ENCODE measurements at places on chromosomes 5 and 9.
A peak's percentile ranks its signal among the peaks of the same experiment; 100 is the strongest.

- no peak for DNase-seq
Observed at GRCh38 chr9:21961569-21961968, 32.6 kb downstream of the CDKN2A start.

DNA sequence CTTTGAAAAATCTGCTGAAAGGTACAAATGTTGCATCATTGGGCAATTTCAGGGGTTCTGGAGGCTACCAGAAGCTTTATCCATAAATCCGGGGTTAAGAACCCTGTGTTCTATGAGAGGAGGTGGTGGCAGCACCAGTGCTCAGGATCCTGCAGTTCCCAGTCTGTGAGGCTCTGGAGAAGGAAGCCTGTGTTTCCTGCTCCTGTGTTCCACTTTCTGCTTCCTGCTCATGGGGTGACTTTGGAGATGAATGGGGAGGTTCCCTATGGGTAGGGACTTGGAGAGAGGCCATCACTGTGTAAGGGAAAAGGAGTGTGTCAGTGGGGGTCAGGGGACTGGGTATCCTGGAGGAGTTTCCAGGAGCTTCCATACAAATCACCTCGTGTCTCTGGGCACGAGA, 2.3 kb downstream of the CDX1 start:
- DNase-seq: no peak

DNA sequence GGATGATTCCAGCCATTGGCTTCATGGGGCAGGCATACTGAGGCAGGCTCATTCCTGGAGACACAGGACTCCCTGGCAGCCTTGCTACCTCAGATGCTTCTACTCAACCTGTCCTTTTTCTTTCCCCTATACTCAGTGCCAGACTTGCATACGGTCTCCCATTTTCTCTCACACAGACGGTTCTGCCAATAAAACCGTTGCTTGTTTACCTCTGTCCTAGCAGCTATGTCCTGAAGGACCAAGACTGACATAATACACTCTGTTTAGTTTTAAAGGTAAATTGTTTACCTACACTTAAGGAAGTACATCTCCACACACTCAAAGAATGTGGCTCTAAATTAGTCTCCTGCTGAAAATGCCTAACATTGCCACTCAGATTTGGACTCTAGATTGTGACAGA, 151.0 kb upstream of the RFX3 start:
- DNase-seq: no peak

GRCh38 chr9:76530458-76531110, 71.6 kb downstream of the GCNT1 start:
- DNase-seq: no peak

DNA sequence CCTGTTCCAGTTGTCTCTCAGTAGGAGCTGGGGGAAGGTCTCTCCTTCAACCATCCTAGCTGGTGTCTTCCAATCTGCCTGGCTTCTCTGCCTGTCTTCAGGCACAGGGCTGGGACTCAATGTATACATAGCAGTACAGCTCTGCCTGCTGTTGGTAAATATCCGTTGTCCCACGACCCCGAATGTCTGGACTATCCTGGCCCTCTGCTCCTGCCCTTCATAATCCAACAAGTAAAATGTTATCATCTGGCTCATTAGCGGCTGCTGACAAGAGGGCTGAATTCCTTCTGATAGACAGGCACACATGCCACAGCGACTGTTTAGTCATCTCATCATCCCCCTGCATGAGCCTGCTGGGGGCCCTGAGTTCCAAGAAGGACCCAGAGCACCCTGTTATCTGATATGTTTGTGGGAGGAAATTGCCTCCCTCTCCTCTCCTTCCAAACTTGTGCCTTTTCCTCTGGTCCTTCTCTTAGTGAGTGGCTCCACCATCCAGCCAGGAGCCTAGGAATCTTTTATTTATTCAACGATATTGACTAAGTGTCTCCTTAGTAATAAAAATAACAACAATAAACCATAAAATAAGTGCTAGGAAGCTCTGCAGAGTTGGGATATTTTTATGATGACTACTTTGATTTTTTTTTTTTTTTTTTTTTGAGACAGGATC, 29.5 kb upstream of the TGFBR1 start:
- no peak for DNase-seq

- no peak for DNase-seq
Observed at GRCh38 chr5:43432486-43433375, 20.5 kb upstream of the CCL28 start.

GRCh38 chr9:22700171-22700570, 253.5 kb downstream of the DMRTA1 start:
- DNase-seq: no peak

GRCh38 chr9:124815601-124816000, 37.7 kb upstream of the WDR38 start:
- no peak for DNase-seq

DNA sequence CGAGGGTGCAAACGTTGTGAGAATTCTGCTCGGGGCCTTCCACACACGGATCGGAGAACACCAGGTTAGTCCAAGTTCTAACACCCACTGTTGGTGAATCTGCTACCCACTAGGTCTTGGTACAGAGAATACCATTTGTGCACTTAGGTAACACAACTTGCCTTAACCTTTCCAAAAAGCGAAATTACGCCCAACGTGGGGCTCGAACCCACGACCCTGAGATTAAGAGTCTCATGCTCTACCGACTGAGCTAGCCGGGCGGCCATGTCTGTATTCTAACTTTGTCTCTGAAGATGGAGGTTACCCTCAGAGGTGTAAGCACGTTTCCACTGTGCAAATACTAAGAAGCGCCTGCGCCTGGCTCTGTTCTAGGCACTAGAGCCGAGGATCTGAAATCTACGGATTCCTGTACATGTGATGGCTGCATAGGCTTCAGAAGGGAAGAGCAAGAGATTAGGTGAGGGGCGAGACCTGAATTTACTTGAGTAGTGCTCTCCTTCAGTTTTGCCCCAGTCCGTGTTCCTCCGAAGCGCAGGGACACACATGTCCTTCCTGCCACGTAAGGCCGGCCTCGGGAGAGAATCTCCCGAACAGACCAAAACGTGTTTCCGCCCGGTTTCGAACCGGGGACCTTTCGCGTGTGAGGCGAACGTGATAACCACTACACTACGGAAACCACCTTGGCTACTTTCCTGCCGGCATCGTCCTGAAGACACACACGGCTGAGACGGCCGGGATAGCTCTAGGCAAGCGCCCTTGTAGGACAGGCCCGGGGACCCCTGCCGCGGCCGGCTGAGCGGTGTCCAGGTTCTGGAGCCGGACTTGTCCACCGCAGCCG, 1.1 kb upstream of the TRIM41 start:
- DNase-seq: peak; percentile 93

DNA sequence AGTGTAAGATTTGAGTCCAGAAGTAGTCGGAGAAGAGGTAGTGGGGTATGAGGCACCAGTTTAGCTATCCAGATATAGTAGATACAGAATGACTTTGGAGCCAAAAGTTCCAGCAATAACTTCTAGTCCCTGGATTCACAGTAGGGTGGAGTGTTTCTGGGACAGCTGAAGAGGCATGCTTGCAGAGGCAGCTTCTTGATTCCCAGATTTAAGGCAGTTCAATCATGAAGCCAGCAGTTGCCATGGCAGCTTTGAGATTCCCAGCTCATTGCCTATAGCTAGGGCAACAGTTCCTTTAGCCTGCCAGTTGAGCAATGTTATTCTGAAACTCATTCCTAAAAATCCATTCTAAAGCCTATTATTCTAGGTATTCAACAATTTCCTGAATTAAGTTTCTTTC, 79.2 kb downstream of the LIX1 start:
- no peak for DNase-seq

GRCh38 chr5:38426986-38427950, 129.2 kb downstream of the LIFR start:
- no peak for DNase-seq

GRCh38 chr5:59186623-59187022, 603.7 kb downstream of the RAB3C start:
- DNase-seq: no peak

GRCh38 chr5:58543723-58544122, 39.2 kb upstream of the RAB3C start:
- DNase-seq: no peak

GRCh38 chr9:72695365-72695764, 174.0 kb downstream of the TMC1 start:
- DNase-seq: no peak

- DNase-seq: no peak
Observed at GRCh38 chr5:121108725-121109124, 644.6 kb downstream of the PRR16 start.

GRCh38 chr9:7433508-7434292, 365.9 kb downstream of the DMAC1 start:
- DNase-seq: no peak

- DNase-seq: peak; percentile 92
Observed at GRCh38 chr5:50445296-50445949, 4.3 kb upstream of the EMB start.

DNA sequence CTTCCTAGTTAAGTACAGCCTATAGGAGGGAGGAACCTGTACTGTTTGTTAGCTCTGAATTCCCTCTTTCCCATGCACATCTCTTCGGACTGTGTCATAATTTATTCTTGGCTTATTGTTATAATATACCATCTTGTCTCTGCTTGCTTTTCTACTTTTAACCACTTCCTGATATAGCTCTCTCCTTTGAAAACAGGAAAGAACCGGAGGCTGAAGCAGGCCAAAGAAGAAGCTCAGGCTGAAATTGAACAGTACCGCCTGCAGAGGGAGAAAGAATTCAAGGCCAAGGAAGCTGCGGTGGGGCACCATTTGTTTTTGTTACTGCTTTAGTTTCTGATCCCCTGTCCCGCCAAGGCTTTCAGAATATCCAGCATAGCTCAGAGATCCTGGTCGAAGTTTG, 4.8 kb downstream of the ATP6V1G1 start:
- no peak for DNase-seq

GRCh38 chr9:127154003-127154389, 31.6 kb upstream of the ANGPTL2 start:
- no peak for DNase-seq

DNA sequence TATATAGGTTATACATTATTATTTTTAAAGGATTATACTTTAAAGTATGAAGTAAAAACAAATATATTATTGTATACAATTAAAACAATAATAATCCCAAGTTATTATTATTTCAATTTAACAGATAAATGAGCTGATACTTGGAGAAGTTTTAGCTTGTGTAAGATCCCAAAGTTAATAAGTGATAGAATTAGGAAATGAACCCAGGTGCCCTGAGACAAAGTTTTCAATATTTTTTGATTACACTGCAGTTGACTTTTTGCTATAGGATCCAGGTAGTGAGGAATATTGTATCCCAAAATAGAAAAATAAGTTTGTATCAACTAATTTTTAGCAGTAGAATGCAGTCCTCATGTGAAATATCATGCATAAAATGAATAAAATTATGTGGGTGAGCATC, 543.2 kb upstream of the ZNF608 start:
- DNase-seq: no peak

DNA sequence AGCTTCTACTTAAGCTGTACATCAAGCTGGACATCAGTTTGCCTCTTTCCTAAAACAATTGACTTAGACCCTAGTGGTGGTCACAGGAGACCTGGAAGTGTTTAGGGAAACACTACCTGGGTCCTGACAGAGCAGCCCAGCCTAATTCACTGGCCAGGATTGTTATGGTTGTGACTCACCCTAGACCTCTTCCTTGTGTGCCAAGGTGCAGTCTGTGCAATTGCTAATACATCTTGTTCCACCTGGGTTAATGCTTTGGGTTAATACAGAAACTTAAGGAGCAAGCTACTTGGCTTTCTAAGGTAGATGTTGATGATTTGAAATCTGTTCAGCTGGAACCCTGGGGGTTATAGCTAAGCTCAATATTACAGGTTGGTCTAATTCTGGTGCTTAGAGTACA, 48.7 kb upstream of the SLC46A2 start:
- no peak for DNase-seq

DNA sequence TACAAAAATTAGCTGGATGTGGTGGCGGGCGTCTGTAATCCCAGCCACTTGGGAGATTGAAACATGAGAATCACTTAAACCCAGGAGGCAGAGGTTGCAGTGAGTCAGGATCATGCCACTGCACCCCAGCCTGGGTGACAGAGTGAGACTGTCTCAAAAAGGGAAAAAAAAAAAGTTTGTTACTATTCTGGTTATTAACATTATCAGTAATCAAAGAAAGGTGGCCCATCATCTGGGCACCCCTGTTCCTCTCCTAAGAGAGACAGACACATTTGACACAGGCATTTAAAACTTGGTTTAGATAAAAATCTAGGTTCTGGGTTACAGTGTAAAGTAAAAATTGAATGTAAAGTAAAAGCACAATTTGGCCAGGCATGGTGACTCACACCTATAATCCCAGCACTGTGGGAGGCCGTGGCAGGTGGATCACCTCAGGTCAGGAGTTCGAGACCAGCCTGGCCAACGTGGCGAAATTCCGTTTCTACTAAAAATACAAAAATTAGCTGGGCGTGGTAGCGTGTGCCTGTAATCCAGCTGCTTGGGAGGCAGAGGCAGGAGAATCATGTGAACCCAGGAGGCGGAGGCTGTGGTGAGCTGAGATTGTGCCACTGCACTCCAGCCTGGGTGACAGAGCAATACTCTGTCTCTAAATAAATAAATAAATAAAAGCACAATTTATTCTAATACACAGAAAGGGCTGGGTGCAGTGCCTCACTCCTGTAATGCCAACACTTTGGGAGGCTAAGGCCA, 16.7 kb upstream of the PHYHD1 start:
- DNase-seq: no peak

GRCh38 chr9:35814106-35814840, 569 bp downstream of the HINT2 start:
- DNase-seq: peak; percentile 11

GRCh38 chr5:159937580-159937979, 21.3 kb downstream of the ADRA1B start:
- no peak for DNase-seq

GRCh38 chr5:39224196-39224761, 4.9 kb upstream of the FYB1 start:
- DNase-seq: no peak

- DNase-seq: no peak
Observed at GRCh38 chr5:170846416-170846815, 15.4 kb upstream of the RANBP17 start.

GRCh38 chr5:177605078-177605477, 5.1 kb downstream of the B4GALT7 start:
- no peak for DNase-seq

GRCh38 chr9:110128664-110129329, 79.2 kb downstream of the C9orf152 start:
- DNase-seq: no peak

DNA sequence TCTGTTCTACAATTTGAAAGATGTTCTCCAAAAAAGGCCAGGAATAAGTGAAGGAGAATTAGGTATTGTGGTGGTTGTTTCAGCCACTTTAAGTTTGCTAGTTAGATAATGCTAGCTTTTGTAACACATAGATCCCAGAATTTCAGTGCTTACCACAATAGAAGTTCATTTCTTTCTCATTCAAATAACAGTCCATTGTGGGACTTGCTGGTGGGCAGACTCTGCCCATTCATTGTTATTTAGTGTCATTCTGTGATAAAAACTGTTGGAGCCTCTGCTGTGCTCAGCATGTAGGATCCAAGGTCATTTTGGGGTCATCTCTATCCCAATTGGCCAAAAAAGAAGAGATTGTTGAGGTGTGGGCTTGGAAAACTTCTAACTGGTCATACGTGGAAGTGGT, 106.8 kb downstream of the CCDC192 start:
- DNase-seq: no peak

Data from T-helper 2 cell (primary cell).